ENCODE measurements at places on chromosomes 7 and 10.
A peak's percentile ranks its signal among the peaks of the same experiment; 100 is the strongest.

GRCh38 chr7:143876218-143876617 lies 25.8 kb downstream of the TCAF1 start:
- no peak for DNase-seq

DNA sequence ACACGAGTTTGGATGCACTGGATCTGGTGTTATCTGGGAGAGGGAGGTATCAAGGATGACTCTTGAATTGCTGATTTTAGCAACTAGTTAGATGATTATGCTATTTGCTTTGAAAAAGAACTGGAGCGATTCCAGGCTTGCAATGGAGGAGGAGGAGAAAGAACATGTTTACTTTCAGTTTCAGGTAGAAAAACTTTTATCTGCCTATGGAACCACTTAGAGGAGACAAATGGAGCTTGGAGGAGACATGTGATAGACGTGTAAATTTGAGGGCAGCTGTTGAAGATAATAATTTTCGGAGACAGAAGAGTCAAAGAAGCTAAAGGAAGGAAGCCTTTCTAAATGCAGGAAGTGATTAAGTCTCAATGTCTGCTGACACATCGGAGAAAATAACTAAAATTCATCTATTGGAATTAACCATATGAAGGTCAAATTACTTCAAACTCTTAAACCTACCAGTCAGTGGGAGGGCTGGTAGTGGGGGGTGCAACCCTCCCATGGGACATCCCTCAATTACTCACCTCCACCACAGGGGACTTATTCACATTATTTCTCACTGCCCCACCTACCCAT lies 56.4 kb upstream of the GNAI1 start:
- DNase-seq, result peak; percentile 12

- no peak for DNase-seq
Measured at GRCh38 chr7:235576-236395, 43.4 kb downstream of the FAM20C start.

- DNase-seq, result no peak
Measured at GRCh38 chr7:119996634-119997033, 276.3 kb upstream of the KCND2 start.

GRCh38 chr7:115679976-115680375 lies 350.6 kb downstream of the TFEC start:
- peak; percentile 49 for DNase-seq

- peak; percentile 60 for DNase-seq
Measured at GRCh38 chr7:17301471-17302456, 3.3 kb downstream of the AHR start.

DNA sequence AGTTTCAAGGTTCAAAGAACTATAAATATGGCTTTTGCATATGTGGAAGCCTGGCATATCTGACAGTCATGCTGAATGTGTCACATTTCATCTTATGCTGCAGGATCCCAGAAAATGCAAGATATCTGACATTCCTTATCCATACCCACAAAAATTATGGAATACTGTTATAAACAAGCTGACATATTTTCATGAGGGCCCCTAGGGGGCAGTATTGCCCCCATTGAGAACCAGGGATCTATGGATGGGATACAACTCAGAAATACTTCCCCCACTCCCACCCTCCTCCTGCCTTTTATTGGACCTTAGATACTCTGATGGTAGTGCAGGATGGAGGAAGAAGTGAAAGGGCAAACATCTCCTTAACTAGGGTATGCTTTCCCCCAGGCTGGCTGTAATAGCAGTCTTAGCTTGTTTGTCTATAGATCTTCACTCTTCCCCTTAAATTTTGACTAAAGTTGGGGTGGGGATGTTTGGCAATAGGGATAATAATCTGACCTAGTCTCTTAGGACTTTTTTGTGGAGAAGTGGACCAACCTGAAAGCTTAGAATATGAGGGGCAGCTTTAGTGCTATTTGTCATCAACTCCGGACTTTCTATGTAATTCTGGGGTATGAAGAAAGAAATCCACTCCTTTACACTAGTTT lies 3.5 kb upstream of the GNGT1 start:
- no peak for DNase-seq

- DNase-seq, result no peak
Measured at GRCh38 chr7:112788778-112789343, 1.3 kb downstream of the TMEM168 start.

GRCh38 chr10:52232561-52233350 lies 81.3 kb upstream of the DKK1 start:
- peak; percentile 20 for DNase-seq

Measured in brain microvascular endothelial cell (primary cell).